NCI-H446 treated with DMSO at 0.1 percent for 48 hours (cell line): ENCODE measurements at places on chromosomes 6 and 20.

DNA sequence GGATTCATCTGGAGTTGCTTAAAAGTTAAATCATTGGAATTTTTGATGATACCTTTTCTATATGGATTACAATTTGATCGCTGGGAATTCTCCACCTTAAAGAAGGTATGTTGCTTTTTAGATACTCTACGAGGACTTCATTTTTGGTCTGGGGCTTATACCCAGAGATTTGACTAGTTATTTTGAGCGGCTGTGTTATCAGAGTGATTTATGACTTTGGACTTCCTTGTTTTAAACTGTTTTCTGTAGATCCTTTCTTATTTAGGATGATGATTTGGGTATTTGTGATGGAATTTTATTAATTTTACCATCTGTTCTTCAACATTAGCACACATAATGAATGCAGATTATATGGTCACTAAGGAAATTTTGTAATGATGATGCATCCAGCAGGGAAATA, 75.2 kb downstream of the SOX4 start:
- no peak for DNase-seq

GRCh38 chr6:166737261-166737660, 110.2 kb upstream of the RPS6KA2 start:
- no peak for DNase-seq

DNA sequence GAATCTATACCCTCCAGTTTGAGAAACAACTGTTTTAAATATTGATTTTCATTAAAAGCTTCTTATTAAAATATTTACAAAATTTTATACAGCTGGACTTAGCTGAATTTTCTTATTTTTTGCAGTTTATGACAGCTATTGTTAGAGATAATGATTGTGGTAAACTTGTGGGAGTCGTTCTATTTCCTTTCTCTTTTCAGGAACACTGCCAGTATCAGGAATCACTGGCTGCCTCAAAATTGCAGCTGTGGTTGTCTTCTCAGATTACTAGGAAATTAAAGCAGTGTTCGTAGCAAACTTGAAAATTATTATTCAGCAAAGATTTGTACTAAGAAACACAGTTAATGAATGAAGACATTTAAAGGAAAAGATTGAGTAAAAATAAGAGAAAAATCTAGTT, 311.0 kb downstream of the CENPW start:
- no peak for DNase-seq

- DNase-seq, result no peak
Observed at GRCh38 chr6:106495014-106495413, 134.3 kb downstream of the RTN4IP1 start.

GRCh38 chr6:31901415-31901952, 402 bp downstream of the ZBTB12 start:
- no peak for DNase-seq

DNA sequence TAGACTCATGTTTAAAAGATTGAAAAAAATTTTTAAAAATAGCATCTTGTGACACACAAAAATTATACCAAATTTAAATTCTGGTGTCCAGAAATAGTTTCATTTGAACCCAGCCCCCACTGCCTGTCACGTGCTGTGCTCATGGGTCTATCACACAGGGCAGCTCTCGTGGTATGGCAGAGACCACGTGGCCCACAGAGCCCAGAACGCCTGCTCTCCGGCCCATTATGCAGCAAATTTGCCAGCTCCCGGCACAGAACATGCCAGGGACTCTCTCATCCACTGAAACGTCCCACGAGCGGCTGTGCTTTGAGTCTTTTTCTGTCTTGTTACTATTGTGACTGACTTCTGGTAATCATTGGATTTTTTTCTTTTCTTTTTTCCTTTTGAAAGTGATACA, 224.3 kb downstream of the TTLL2 start:
- DNase-seq, result no peak

DNA sequence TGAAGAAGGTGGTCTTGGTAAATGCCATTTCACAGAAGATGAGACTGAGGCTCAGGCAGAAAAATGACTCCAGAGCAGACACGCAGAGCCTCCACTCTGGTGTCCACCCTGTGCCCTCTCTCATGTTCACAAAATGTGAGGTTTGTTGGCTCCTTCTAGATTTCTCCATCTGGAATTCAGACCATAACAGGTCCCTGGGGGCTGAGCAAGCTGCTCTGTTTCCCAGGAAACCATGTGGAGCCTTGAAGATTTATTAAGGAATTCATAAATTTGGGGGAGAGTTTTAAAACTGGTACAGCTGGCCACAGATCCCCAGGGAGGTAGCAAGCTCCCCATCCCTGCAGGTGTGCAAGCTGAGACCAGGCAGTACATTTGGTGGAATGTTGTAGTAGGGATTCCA, 38.8 kb upstream of the SIRPA start:
- DNase-seq, result peak; percentile 78

DNA sequence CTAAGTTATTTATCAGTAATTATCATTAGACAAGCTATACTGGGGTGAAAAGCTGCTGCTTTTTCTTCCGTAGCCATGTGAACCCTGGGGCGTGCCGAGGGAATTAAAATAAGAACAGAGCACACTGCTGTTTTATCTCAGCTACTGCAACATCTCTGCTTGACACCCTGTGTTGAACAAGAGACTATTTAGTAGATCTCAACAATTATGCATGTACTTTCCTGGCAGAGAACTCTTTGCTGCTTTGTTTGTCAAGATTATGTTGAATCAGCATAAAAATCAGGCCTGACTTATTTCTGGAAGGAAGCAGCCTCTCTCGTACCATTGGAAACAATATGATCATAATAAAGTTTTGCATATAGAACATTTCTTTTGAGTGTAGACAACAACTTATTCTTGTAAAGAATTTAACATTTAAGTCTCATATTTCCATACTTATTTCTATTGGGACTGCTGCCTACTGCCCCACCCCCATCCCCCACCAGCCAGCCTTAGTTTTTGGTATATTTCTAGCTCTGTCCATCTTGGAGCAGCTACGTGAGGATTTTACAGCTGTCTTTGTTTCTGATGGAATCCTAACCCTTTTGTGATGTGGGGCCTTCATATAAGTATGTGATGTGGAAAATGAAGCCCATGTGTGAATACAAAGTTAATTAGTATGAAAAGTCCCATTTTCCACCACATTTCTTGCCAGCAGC, 1011.4 kb downstream of the KIF16B start:
- no peak for DNase-seq

DNA sequence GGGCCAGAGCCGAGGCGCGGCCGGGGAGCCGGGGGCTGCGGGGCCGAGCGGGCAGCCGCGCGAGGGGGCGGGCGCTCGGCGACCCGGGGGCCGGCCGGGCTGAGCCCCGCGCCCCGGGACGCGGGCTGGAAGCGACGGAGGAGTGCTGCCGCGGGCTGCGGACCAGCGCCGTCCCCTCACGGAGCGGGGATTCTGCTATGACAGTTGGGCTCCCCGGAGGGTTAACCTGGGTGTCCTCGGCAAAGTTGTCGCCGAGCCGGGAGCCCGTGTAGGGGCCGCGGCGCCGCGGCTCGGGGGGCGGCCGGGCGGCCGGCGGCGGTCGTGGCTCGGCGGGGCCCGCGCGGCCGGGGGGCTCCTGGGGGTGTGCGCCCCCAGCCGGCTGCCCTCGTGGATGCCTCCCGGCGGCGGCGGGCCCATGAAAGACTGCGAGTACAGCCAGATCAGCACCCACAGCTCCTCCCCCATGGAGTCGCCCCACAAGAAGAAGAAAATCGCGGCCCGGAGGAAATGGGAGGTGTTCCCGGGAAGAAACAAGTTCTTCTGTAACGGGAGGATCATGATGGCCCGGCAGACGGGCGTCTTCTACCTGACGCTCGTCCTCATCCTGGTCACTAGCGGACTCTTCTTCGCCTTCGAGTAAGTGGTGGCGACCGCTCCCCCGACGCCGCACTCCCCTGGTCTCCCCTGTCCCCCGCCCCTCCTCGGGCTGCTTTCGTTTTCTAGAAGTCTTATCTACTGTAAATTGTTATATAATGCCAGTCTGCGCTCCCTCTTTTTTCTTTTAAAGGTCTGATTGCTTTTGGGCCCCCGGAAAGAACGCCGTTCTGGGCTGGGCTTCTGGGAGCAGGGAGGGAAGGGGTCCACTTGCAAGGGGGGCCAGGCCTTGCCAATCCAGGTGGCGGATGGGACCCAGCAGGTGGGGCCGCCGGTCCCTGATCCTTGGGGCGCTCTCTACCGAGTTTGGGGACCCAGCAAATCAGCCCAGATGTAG, 936 bp downstream of the ZDHHC14 start:
- DNase-seq, result no peak

- DNase-seq, result no peak
Observed at GRCh38 chr20:4246428-4246827, 231.1 kb upstream of the RNF24 start.

DNA sequence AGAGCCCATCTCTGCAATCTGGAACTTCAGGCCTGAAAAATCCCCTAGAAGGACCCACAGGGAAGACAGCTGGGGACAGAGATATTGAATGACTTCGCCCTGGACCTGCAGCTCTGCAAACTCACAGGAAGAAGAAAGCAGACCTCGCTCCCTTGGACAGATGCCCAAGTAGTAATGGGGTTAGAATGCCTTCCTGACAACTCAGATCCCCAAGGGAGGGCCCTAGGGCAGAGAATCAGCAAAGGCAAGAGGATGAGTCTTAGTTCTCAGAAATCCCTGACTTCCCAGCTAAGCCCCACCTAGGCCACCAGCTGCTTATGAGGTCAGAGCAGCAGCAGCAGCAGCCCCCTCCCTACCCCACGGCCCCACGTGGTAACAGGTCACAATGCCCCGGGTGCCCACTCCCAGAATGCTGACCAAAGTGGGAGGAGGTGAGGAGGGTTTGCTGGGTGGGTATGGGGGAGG, at the start of gene C20orf141:
Gene C20orf141 (plus strand): TSS at position 401 of the 465 bp plus-strand sequence. CDS start 198 bp downstream, outside the sequence.
- DNase-seq, result no peak

- no peak for DNase-seq
Observed at GRCh38 chr20:15742627-15743026, 830.6 kb downstream of the KIF16B start.

DNA sequence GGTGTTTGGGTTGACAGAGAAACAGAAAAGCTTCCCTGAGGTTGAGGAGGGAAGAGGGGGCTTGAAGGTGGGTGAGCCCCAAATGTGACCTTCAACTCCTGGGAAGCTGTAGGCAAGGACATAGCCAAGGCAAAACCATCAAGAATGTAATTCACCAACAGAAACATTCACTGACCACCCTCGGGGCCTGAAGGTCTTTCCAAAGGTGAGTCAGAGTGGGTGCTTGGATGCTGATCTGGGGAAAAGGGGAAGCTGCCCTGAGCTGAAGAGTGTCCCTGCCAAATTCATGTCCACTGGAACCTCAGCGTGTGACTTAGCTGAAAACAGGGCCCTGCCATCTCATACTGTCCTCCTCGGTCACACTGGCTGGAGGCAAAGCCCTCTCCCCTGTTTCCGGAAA, 234.2 kb upstream of the SULF2 start:
- no peak for DNase-seq

DNA sequence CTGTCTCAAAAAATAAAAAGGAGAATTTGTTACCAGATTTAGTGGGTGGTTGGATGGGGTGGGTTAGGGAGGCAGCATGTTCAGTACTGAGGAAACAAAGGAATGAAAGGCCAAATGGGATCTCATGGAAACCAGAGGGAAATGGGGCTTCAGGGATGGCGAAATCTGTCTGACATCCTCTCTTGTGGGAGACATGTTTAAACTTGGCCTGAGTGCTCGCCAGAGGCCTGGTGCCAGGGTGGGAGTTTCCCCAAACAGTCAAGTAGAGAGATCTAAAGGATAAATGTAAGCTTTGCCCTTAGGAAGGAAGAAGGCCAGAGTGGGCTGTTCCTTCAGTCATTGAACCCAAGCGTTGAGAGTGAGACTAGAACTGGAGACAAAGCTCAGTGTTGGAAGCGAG, 61.9 kb upstream of the AKIRIN2 start:
- no peak for DNase-seq

GRCh38 chr6:30782425-30783014, 38.2 kb upstream of the IER3 start:
- no peak for DNase-seq

DNA sequence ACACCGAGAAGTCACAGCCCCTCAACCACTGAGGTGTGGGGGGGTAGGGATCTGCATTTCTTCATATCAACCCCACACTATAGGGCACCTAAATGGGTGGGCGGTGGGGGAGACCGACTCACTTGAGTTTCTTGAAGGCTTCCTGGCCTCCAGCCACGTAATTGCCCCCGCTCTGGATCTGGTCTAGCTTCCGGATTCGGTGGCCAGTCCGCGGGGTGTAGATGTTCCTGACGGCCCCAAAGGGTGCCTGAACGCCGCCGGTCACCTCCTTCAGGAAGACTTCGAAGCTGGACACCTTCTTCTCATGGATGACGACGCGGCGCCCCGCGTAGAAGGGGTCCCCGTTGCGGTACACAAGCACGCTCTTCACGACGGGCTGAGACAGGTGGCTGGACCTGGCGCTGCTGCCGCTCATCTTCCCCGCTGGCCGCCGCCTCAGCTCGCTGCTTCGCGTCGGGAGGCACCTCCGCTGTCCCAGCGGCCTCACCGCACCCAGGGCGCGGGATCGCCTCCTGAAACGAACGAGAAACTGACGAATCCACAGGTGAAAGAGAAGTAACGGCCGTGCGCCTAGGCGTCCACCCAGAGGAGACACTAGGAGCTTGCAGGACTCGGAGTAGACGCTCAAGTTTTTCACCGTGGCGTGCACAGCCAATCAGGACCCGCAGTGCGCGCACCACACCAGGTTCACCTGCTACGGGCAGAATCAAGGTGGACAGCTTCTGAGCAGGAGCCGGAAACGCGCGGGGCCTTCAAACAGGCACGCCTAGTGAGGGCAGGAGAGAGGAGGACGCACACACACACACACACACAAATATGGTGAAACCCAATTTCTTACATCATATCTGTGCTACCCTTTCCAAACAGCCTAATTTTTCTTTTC, at the start of gene DCDC2:
Gene DCDC2 (minus strand): TSS at position 724 of the 883 bp plus-strand sequence. CDS start 309 bp downstream, at position 415.
- DNase-seq, result no peak

DNA sequence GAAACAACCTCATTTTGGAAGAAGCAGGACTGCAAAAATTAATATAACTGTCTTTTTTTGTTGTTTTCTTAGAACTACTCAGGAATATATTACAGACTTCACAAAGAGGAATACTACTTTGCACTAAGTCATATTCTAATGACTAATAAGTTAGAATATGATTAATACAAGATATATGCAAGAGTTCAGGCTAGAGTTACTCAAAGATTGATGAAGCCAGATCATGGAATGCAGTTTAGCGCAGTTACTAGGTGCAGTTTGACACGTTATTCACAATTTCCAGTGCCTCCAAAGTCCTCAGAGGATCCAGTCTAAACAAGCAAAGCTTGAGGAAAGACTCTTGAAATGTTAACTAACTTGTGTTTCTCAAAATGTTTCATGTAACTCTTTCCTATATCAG, 1.2 kb upstream of the MYCT1 start:
- DNase-seq, result no peak

DNA sequence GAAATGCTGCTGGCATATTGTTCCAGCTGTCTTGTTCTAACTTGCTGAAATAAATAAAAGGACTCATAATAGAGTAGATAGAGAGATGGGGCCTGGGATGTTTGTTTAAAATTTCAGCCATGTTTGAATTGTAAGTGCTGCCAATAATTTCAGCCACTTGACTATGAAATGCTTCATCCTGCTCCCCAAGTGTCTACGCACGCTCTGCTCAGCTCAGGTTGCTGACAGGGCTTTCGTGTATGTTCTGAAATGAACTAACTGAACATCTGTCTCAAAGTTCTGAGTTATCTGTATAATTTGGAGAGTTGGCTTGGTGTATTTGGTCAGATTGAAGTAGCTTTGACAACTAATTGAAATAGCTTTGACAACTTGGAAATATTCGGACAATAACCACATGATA, 387.8 kb downstream of the BMP2 start:
- no peak for DNase-seq

- DNase-seq, result no peak
Observed at GRCh38 chr6:85273046-85273445, 176.8 kb upstream of the NT5E start.
